T-helper 22 cell (primary cell): ENCODE measurements at places on chromosomes 12 and 14.

- DNase-seq: no peak
Observed at GRCh38 chr12:65123435-65124063, 2.4 kb upstream of the WIF1 start.

GRCh38 chr14:68607867-68608573 is 184.8 kb downstream of the ZFP36L1 start:
- DNase-seq: no peak

- no peak for DNase-seq
Observed at GRCh38 chr12:90546511-90546910, 408.5 kb downstream of the CCER1 start.

DNA sequence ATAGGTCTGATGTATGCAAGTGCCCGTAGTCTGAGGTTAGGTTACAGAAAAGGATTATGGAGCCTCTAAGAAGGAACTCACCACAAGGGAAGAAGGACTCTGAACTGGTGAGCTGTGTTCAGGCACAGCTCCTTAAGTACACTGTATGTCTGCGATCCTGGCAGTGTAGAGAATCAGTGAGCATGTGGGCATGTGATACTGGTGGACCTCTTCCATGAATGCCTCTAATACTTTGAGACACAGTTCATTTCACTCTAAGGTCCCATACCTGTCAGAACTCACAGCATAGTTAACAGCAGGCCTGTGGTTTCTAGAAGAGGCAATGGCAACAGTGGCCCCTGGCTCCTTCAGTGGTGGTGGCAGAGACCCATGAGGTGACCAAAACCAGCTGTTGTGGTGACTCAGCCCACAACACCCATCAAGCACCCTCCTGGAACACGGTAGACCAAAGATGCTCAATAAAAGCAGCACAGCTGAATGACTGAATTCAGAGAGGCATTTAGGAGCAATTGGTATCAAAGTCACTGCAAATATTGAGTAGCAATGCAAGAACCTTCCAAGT is 6.9 kb upstream of the OR6J1 start:
- DNase-seq: no peak

DNA sequence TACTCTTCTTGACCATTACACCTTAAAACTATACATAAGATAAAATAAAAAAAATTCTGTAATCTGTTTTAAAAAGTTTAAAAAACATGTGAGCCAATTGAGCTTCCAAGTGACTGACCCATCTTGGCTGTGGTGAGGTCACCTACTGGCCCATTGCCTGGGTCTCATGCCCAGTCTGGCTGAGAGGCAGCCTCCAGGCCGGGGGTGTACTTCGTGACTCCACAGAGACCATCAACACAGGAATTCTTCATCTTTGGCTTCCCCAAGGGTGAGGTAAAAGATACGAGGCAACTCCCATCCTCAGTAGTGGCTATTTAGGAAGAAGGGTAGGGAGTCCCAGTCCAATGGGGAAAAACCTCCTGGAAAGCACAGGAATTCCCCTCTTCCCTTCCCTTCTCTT is 113.2 kb downstream of the APAF1 start:
- no peak for DNase-seq
